ENCODE measurements at places on chromosomes 6 and 20.
A peak's percentile ranks its signal among the peaks of the same experiment; 100 is the strongest.

DNA sequence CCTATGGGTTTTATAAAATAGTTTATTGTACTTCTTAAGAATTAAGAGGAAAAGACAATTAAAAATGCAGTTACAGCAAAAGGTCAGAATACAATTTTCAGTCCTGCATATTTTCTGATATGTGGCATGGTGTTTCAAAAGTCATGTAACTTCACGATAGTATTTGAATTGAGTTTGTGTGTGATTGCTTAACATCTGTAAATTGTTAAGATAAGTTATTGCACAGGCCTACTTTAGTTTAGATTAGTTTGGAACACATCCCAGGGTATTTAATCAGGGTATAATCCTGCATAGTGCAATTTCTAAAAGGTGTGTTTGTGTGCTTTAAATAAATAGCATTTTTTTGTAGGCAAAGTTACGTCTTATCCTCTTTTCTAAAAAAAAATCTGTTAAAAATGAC, 289.6 kb downstream of the RIMS1 start:
- no peak for DNase-seq

DNA sequence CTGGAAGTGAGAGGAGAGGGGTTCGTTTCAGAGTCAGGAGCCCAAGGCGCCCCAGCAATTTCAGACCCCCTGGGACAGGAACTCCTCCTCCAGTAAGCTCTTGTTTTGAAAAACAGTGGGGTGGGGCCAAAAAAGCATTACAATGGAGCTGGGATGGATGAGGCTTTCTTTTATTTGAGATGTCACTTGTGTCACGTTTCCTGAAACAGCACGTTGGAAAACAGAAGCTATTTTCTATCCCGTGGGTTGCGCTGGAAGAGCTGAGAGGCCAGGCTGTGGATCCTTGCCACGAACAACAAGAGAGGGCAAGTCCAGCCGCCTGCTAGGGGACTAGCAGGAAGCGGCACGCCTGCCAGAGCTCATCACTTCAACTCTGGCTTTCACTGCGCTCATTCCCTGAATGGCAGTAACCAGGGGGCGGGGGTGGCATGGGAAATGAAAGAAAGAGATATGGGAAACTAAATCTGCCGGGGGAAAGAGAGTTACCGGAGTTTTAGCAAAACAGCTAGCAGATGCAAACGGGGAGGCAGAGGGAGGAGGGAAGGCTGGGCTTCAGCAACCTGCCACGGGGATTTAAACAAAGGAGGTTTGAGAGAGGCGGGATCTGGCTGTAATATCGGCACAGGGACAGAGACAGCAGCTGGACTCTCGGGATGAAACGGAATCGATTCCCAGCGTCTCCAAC, 34.6 kb downstream of the GCNT2 start:
- peak; percentile 54 for DNase-seq

DNA sequence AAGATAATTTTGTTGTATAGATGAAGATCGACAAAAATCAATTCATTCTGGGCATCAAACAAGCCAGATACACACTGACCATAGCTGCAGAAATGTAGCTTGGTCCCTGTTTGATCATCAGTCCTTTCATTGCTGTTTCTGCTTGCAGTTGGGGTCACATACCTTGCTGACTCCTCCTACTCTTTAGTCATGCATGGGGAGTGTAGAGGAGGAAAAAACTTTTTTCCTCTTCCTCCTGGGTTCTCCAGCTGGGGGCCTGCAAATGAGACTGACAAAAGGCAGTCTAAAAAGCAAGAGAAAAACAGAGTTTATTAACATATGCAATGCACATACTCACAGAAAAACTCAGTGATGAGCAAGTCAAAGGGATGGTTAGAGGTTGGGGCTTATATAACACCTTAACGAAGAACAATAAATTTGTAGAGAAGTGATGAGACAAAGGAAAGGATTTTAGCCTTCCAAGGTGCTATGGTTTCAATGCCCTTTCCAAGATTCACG, 105.8 kb downstream of the QRSL1 start:
- DNase-seq, result no peak

GRCh38 chr20:25254986-25255680, 7.2 kb downstream of the PYGB start:
- DNase-seq, result peak; percentile 83

GRCh38 chr20:19026901-19027644, 185.4 kb upstream of the SLC24A3 start:
- no peak for DNase-seq

- DNase-seq, result peak; percentile 51
These were observed 31.8 kb upstream of the PTPN1 start for GRCh38 chr20:50478162-50478990.

DNA sequence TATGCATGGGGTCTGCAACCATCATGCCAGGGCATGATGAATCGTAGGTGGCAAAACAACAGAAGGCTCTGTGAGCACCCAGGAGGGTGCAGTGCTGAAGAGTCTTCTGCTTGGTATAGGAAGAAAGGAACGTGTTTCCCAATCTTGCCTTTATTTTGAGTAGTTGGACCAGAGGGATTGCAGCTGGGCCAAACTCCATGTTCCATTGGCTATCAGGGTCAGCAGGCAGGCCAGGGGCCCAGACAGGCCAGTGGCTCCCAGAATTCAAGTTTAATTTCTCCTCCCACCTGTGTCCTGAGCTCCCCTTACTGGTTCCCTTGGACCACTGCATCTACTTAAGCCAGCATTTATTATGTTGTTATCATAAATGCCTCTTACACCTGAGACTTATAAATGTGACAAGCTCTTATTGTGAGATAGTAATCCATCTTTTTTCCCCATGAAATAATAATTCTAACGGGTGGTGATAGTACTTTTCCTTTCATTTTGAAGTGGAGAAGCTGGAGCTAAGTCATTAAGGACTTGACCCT, 918 bp upstream of the TRIM38 start:
- DNase-seq, result no peak

DNA sequence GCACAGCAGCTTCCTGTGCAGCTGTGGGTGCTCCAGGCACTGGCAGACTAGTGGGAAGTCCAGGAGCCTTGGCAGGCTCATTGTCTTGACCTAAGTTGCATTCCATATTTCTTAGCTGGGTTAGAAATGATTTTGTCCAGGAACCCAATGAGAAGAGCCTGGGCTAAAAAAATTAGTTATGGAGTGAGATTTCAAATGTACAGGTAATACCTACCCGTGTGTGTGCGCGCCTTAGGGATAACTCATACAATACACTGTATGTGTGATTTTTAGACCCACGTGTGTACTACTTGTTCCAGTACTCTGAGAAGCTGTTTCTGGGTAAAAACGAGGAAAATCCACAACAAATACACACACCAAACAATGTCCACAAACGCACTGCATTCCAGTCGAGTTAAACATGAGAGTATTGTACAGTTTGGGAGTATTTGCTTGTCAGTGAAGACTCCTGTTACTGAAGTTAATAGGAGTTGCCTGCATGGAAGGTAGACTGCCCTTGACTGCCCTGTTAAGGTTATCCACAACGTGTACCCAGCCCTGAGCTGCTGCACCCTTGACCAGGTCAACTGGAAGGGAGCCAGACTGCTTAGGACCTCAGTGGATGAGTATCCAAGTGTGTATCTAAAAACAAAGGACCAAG, 1.4 kb downstream of the PAQR8 start:
- peak; percentile 40 for DNase-seq

- DNase-seq, result no peak
These were observed 848.8 kb upstream of the MAP3K7 start for GRCh38 chr6:91435630-91436029.

DNA sequence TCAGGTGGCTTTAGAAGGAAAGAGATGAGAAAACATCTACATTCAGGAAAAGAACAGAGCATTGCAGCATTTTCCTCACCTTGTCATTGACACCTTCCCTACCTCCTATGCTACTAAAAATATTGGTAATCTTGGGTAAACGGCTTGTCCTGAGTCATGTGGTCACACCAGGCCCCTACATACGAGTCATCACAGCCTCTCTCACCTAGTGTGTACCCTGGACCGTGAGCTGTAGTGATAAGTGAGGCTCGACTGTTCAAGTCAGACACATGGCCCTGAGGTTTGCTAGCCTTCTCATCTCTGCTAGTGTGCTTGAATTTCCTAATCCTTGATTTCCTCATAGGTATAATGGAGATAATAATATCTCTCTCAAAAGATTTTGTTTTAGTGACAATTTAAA, 29.6 kb upstream of the TMEM244 start:
- no peak for DNase-seq

DNA sequence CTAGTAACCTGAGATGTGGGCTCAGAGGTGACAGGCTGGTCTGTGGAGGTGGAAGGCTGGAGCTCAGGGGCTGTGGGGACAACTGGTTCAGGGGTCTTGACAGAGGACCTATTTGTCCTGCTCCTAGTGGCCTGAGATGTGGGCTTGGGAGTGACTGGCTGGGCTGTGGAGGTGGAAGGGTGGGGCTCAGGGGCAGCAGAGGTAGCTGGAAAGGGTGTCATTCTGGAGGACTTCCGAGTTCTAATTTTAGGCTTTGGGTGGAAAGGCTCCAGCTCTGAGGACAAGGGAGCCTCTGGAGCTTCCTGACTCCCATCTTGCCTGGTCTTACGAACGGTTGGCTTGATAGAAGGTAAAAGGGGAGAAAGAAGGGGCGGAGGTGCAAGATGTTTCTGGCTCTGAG, 11.5 kb downstream of the MDC1 start:
- no peak for DNase-seq

DNA sequence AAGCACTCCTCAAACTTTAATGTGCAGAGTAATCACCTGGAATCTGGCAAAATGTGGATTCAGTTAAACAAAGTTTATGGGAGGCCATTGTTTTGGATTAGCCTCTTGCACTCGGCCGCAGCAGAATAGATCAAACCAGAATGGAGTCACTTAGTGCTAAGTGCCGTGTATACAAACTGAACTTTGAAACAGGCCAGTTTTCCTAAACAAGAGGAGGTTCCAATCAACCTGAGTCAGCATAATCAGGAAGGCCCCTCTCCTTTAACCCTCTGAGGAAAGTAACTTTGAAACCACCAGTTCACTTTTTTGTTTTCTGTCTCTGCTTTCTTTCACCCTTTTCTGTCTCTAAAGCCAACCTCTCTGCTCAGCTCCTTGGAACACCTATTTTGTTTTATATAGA, 92.2 kb downstream of the UST start:
- DNase-seq, result no peak

DNA sequence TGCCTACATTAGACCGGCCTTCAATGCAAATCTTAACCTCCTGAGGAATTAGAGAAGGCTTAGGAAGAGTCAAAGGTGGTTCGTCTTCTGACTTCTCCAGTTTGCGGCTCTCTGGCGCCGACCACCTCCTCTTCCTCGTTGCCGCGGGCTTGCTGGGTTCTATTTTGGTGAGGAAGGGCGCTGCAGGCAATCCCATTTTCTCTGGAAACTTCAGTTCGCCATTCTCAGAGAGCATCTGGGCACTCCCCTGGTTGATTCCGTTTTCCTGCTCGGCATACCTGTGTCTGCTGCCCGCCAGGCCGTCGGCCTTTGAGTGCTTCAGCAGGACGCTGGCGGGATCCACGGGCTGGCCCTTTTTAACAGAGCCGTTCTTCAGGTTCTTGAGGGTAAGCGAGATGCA, 67.9 kb downstream of the GMPR start:
- DNase-seq, result no peak

DNA sequence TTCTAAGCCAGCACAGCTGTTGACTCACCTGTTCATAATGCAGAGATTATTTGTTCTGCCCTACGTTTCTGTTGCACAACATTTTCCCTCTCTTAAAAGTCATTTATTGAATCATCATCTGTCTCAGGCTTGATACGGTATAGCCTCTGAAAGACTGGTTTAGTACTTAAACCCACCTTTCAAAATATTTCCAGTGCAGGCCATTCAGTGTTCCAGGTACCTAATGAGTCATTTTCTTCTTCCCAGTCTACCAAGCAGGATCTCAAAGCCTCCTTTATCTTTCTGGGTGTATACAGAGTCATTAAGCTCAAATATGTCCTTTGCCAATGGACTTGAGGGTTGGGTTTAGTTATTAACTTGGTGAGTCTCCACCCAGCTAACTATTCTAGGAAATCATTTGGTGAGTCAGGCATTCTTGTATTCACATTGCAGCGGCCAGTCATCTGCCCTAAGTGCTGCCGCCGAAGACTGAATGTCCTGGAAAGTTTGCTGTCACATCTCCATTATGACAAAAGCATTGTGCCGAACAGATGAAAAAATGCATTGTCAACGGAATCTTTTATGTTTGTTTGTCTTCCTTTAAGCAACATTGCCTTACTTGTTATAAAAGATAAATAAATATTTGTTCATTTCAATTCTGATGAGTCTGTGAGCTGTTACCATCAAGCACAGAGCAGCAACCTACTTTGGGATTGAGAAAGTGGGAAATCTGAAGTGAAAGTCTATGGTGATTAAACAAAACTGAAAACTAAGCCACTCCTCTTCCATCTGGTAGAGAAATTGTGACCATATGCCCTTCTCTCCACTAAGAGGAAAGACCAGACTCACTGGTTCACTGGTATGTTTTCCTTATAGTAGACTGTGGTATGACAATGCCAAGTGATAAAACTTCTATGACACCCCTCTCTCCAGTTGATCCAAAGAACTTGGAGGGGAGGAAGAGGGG, 14.3 kb upstream of the FAM135A start:
- no peak for DNase-seq

- peak; percentile 86 for DNase-seq
These were observed 107.2 kb downstream of the ASXL1 start for GRCh38 chr20:32465092-32465900.

DNA sequence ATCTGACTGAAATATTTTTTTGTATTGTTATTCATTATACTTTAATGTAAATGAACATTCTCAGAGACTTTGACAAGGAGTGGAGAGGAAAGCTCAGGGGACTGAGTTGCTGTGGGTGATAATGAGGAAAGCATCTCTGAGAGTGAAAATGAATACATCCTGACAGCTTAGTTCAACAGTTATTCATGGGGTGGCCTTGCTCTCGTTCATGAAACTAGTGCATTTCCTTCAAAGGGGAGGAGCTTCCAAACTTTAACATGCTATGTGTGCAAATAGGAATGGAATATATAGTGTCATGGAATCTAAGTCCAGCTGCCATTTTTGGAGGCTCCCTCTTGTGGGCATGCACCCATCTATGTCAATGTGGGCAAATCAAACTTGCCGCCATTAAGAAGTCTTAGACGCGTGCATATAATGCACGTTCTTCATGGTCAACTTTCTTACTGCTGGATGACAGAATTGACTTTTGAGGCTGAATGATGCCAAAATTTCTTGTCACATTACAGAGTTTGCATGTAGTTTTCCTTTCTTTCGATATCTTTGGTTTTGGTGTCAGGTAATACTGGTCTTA, 124.3 kb upstream of the TMEM170B start:
- no peak for DNase-seq

GRCh38 chr20:50982363-50982762, 23.7 kb downstream of the MOCS3 start:
- no peak for DNase-seq

- peak; percentile 58 for DNase-seq
These were observed 40.4 kb downstream of the TTI1 start for GRCh38 chr20:37992802-37993409.
